Upper lobe of left lung (tissue), 6 donors: ENCODE measurements at places on chromosomes 6 and 20.

DNA sequence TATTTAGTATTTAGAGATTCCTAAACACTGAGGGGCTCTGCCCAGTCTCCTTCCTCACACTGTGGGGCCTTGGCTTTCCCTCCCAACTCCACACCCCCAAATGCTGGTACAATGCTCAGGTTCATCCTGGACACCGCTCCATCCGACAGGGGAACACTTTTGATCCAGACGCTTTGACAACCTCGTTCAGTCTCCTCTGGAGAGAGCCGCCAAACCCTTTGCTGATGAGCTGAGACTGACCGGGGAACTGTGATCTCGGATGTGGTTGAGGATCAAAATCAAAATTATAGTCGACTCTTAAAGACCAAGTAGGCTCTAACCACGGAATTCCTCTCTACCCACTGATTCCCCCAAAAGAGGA is 38.8 kb upstream of the HLA-E start:
- no peak for DNase-seq
- no peak overlapping the region for H3K27ac ChIP-seq
- H3K36me3 ChIP-seq: no peaks in the 10 kb centered on the region
- H3K4me3 ChIP-seq: no peak overlapping the region

DNA sequence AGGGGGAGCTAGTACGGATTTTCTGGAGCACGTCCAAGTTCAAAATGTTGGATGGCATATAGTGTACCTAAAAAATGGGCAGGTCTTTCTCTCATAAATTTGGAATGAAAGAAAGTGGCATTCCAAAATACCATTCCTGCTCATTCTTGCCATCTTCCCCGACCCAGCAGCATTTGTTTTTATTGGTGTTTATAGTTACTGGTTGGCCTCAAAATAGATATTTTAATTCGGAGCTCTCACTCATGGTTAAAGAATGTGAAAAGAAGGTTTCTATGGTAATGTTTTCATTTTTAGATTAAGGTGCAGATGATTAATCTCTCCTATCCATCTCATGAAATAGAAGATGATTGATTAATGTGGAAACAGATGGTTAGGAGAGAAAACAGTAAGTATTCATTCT is 204.5 kb downstream of the HIVEP2 start:
- no peaks in the 10 kb centered on the region for H3K27me3 ChIP-seq
- DNase-seq: no peak
- H3K4me1 ChIP-seq: no peaks in the 10 kb centered on the region
- H3K36me3 ChIP-seq: no peaks in the 10 kb centered on the region
- H3K27ac ChIP-seq: no peak overlapping the region

DNA sequence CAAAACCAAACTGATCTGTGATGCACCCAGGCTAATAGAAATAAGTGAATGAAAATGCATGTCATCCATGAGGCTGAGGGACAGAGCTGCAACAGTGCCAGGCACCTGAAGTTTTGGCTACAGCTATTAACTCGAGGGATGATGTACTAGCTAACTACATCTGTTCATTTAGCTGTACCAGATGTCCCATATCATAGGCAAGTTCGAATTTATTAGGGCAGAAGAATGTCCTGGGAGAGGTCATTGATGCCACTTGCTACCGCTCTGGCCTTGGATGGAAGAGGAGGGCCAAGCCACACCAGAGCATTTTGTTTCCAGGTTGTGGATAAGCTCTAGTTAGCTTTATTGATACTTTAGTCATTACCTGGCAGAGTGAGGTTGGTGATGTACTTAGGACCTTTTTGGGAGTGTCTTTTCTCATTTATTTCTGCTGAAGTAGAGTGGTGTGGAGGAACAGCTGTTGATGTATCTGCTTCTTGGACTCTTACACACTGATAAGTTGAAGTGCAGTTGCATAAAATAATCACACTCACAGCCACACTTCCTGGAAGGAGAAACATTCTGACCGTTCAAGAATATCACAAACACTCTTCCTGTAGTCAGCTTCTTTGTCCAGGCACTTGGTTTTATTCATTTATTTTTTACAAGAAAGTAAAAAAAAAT is 8.2 kb downstream of the ZFAND3 start:
- H3K27ac ChIP-seq: no peak overlapping the region
- DNase-seq: no peak
- no peaks in the 10 kb centered on the region for H3K27me3 ChIP-seq
- no peaks in the 10 kb centered on the region for H3K36me3 ChIP-seq
- H3K4me3 ChIP-seq: no peak overlapping the region

DNA sequence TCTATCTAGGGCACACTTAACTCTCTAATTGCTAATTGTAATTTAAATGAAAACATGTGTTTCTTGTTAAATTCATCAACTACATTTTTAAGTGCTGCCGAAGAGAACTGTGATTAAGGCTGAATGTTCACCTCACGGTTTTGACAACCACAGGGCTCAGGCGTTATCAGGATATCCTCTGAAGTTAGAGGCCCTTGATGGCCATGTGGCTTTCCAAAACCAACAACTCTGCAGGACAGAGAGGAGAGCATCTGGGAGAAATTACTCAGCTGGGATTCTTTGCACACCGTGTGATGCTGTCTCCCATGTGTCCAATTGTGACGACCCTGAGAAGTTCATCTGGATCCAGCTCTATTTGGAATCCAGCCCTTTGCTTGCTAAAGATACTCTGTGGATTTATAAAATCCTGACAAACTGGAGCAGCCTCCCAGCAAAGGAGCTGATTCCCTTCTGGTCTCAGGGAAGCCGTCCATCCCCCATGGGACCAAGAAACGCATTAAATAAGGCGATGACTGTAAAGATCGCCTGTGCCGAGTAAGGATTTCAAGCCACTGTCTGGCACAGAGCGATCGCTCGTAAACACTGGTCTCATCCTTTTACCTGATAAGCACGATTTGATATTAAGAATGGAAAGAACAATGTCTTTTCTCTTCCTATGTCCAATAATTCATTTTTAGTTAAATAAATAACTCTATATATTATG is 401.1 kb downstream of the CD83 start:
- DNase-seq: no peak
- no peak overlapping the region for H3K27ac ChIP-seq
- H3K4me3 ChIP-seq: no peak overlapping the region
- H3K27me3 ChIP-seq: no peaks in the 10 kb centered on the region

DNA sequence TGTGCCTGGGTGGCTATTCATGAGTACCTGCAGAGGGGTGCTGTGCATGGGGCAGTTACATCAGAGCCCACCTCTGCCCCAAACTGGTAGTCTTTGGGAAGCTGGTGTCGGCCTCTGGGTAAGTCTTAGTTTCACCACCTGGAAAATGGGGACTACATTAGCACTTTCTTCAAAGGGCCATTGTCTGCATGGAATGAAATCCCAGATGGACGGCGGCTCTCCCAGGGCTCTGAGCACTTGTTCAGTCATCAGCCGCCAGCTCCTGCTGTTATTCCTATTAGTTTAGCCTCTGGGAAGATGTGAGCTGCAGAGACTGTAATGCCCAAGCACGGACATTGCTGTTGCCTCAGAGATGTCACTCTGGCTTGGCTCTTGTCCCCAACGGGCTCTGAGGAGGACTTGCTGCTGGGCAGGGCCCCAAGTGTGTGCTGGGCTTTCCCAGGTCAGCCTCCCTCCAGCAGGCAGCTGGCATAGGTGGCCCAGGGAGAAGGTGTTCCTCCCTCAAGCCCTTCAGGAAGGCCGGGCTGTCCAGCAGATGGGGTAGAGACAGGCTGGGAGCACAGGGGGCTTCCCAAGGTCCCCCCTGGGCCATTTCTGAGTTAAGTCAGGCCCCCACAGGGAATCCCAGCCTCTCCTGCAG is 268.3 kb downstream of the TFAP2C start:
- H3K36me3 ChIP-seq: no peaks in the 10 kb centered on the region
- no peak overlapping the region for H3K27ac ChIP-seq
- no peaks in the 10 kb centered on the region for H3K4me1 ChIP-seq
- no peak overlapping the region for H3K4me3 ChIP-seq
- DNase-seq: no peak
- H3K27me3 ChIP-seq: no peaks in the 10 kb centered on the region

- DNase-seq: no peak
- no peaks in the 10 kb centered on the region for H3K27me3 ChIP-seq
- no peaks in the 10 kb centered on the region for H3K36me3 ChIP-seq
- H3K4me1 ChIP-seq: no peaks in the 10 kb centered on the region
- H3K4me3 ChIP-seq: no peak overlapping the region
These were observed 311.4 kb downstream of the CDH26 start for GRCh38 chr20:60269573-60270162.

- DNase-seq: no peak
- no peaks in the 10 kb centered on the region for H3K36me3 ChIP-seq
- no peaks in the 10 kb centered on the region for H3K27me3 ChIP-seq
- H3K27ac ChIP-seq: peak overlapping the region; percentile 63
These were observed 70.0 kb upstream of the TBXT start for GRCh38 chr6:166237617-166238016.

DNA sequence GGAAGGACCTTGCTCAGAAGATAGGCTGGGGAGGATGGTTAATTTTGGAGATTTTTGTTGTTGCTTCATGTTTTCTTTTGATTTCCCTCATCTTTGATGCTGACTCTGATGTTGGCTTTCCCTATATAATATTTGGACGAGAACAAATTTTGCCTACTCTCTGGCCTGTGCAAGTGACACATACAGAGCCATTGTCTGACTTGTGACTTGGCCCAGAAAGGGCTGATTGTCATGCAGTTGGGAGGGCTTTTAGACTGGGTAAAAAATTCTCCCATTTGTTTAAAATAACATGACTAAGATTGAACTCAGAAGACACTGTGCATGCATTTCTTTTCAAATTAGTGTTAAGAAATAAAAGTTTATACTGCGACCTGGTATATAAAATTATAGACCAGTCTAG is 98.6 kb upstream of the SUPT3H start:
- H3K4me3 ChIP-seq: no peak overlapping the region
- peaks cover 25% of the 10 kb centered on the region for H3K4me1 ChIP-seq
- no peak for DNase-seq
- H3K36me3 ChIP-seq: no peaks in the 10 kb centered on the region
- no peaks in the 10 kb centered on the region for H3K27me3 ChIP-seq
- H3K27ac ChIP-seq: no peak overlapping the region

DNA sequence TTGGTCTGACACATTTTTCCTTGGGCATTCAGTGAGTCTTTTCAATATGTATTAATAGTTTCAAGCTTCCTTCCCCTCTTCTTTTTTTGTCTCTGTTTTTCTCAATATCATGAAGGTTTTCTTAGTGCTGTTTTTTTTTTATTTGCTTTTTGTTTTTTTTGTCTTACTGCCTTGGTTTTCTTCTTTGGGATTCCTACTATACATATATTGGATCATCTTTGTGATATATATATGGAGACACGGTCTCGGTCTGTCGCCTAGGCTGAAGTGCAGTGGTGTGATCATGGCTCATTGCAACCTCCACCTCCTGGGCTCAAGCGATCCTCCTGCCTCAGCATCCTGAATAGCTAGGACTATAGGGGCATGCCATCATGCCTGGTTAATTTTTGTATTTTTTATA is 43.8 kb downstream of the NCOA3 start:
- no peaks in the 10 kb centered on the region for H3K36me3 ChIP-seq
- no peak for DNase-seq

GRCh38 chr6:156820089-156820798 is 43.1 kb downstream of the ARID1B start:
- H3K27ac ChIP-seq: no peak overlapping the region
- H3K27me3 ChIP-seq: no peaks in the 10 kb centered on the region
- H3K4me1 ChIP-seq: peaks cover 64% of the 10 kb centered on the region

DNA sequence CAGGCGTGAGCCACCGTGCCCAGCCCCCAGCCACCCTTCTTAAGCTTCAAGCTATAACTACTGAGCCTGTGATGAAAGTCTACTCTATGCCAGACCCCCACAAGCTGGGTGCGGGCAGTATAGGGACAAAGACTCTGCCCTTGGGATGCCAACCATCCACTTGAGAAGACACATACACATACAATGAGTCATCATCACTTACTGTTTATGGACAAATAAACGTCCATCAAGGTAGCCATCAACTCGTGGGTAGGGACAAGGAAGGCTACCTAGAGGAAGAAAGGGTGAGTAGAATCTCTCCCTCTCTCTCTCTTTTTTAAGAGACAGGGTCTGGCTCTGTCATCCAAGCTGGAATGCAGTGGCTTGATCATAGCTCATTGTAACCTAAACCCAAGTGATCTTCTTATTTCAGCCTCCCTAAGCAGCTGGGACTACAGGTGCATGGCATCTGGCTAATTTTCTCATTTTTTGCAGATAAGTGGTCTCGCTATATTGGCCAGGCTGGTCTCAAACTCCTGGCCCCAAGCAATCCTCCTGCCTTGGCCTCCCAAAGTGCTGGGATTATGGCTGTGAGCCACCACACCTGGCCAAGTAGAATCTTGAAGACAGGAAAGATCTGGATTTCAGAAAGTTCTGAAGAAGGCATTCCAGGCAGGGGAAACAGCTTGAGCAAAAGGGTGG is 2.6 kb upstream of the TP53INP2 start:
- no peak overlapping the region for H3K4me3 ChIP-seq
- no peaks in the 10 kb centered on the region for H3K36me3 ChIP-seq
- H3K4me1 ChIP-seq: peaks cover 24% of the 10 kb centered on the region
- H3K27me3 ChIP-seq: no peaks in the 10 kb centered on the region
- H3K27ac ChIP-seq: no peak overlapping the region

DNA sequence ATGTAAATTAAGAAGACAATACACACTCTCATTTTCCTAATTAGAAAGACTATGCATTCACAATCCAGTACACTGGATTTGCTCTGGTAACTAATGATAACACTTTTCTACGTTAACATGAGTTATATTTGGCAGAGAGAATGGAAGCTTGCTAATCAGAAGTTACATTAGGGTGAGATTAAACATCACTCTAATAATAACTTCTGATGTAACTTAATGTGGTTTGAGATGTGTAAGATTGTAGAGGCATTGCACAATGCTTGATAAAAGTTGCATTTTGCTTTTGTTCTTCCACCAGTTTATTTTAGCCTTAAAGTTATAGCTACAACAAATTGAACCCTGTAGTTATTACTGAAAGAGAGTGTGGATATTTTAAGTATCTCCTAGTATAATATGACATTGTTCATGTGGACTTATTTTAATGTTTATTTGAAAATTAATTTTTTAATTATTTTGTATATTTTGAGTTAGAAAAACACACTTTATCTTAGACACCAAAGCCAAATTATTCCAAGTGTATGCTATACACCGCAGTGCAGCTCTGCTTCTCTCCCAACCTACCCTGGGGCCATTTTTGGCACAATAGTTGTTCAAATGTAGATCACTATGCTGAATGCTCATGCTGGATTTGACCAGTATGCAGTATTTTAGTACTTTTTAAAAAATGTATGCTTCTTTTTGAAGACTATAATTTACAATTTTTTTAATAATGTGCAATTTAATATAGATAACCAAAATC is 143.2 kb downstream of the SLC16A10 start:
- no peaks in the 10 kb centered on the region for H3K36me3 ChIP-seq
- H3K27me3 ChIP-seq: no peaks in the 10 kb centered on the region
- H3K4me1 ChIP-seq: peaks cover 3% of the 10 kb centered on the region

GRCh38 chr20:41054070-41054846 is 25.6 kb downstream of the TOP1 start:
- no peak overlapping the region for H3K4me3 ChIP-seq
- H3K36me3 ChIP-seq: peaks cover 2% of the 10 kb centered on the region
- H3K27me3 ChIP-seq: no peaks in the 10 kb centered on the region
- H3K4me1 ChIP-seq: peaks cover 98% of the 10 kb centered on the region
- H3K27ac ChIP-seq: peak overlapping the region; percentile 36
- no peak for DNase-seq

- no peaks in the 10 kb centered on the region for H3K27me3 ChIP-seq
- H3K36me3 ChIP-seq: no peaks in the 10 kb centered on the region
- H3K27ac ChIP-seq: no peak overlapping the region
- H3K4me1 ChIP-seq: no peaks in the 10 kb centered on the region
- peak; percentile 75 for DNase-seq
- H3K4me3 ChIP-seq: no peak overlapping the region
These were observed 8.4 kb upstream of the CABLES2 start for GRCh38 chr20:62415354-62416111.

- H3K4me3 ChIP-seq: no peak overlapping the region
- no peak overlapping the region for H3K27ac ChIP-seq
- no peaks in the 10 kb centered on the region for H3K4me1 ChIP-seq
- H3K27me3 ChIP-seq: no peaks in the 10 kb centered on the region
These were observed 71.8 kb downstream of the RIOK1 start for GRCh38 chr6:7461416-7461815.
